ENCODE measurements at places on chromosomes 3 and 15.
A peak's percentile ranks its signal among the peaks of the same experiment; 100 is the strongest.

DNA sequence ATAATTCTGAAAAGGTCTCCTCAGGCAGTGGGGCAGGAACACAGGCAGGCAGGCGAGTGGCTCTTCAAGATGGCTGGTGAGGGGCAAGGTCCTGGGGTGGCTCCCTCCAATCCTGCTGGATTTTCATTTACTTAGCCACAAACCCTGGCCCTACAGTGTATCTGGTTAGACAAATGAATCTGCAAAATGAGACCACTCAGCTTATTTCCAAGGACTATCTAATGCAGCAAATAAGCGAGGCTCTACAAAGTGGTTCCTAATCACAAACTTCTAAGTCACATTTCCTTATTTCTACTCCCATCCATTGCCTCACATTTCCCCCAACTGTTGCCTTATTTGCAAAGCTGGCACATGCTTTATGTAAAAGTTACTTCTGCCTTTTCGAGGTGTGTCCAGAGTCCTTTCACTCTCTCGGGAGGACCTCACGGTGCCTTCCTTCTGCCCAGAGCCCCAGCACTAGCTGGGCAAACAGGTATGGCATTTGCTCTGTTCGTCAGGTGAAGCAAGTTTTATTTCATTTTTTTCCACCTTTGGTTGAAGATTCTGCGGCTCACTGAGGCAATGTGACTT is 40.5 kb downstream of the CCDC12 start:
- DNase-seq = no peak

GRCh38 chr3:65521032-65521431 is 517.7 kb downstream of the MAGI1 start:
- DNase-seq = no peak

DNA sequence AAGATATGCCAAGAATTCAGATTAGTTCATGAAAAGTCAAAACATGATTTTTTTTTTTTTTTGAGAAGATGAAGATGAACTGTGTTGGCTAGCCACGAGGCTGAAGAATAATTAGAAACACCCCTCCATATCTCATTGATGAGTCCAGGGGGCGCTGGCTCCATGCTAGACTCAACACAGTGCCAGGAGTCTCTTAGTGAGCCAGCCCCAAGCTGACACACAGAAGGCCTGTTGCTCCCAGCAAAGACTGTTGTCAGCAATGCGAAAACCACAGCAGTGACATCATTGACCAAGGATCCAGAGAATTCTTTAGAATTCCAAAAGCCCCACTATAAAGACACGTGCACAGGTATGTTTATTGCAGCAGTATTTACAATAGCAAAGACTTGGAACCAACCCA is 185.2 kb downstream of the ANXA2 start:
- no peak for DNase-seq

GRCh38 chr15:84904419-84904818 is 20.0 kb downstream of the SLC28A1 start:
- no peak for DNase-seq

DNA sequence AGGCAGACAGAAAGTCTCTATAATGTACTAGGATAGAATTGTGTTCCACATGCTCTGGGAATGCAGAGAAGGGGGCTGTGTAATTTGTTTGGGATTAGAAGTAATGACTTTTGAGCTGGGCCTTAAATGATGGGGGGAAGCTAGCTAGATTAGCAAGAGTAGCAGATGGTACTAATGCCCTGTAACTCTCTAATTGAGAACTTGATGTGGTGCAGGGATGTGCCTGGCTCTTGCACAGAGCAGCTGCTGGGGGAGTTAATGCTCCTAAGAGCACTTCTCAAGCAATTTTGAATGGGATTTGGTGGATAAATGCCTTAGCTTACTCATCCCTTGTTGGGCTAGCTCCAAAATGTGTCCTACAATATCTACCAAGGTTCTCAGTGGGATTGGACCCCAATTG is 12.4 kb upstream of the SYN2 start:
- no peak for DNase-seq

DNA sequence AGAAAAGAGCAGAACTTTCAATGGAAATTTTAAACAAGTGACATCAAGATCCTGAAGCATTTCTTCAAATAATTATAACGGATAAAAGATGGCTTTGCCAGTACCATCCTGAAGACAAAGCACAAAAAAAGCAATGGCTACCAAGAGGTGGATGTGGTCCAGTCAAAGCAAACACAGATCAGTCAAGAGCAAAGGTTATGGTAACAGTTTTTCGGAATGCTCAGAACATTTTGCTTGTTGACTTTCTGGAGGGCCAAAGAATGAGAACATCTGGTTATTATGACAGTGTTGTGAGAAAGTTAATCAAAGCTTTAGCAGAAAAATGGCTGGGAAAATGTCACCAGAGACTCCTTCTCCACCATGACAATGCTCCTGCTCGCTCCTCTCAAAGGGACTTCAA is 31.5 kb downstream of the FEM1B start:
- DNase-seq = no peak

GRCh38 chr15:48315041-48315440 is 16.2 kb upstream of the DUT start:
- DNase-seq = no peak

GRCh38 chr15:51318382-51319150 is 19.8 kb downstream of the CYP19A1 start:
- DNase-seq = no peak

- DNase-seq = no peak
Measured at GRCh38 chr3:136414476-136414875, 164.3 kb downstream of the PCCB start.

- peak; percentile 44 for DNase-seq
Measured at GRCh38 chr3:31610700-31611275, 78.1 kb downstream of the STT3B start.

DNA sequence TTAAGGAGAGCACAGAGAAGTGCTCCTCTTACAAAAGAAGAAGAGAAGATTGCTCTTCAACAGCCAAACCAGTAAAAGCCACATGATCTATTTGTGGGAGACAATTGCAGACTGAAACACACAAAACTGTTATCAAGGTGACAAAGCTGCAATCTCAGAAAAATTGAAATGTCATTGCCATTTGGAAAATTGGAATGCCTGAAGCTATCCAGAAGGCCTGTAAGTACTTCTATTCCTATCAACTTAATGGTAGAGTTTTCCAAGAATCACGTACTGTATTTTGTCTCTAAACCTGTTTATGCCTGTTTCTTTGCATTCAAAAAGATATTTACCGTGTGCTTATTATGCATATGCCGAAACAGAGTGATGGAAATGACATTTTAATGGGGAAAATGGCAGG is 204.7 kb downstream of the GREM1 start:
- no peak for DNase-seq

DNA sequence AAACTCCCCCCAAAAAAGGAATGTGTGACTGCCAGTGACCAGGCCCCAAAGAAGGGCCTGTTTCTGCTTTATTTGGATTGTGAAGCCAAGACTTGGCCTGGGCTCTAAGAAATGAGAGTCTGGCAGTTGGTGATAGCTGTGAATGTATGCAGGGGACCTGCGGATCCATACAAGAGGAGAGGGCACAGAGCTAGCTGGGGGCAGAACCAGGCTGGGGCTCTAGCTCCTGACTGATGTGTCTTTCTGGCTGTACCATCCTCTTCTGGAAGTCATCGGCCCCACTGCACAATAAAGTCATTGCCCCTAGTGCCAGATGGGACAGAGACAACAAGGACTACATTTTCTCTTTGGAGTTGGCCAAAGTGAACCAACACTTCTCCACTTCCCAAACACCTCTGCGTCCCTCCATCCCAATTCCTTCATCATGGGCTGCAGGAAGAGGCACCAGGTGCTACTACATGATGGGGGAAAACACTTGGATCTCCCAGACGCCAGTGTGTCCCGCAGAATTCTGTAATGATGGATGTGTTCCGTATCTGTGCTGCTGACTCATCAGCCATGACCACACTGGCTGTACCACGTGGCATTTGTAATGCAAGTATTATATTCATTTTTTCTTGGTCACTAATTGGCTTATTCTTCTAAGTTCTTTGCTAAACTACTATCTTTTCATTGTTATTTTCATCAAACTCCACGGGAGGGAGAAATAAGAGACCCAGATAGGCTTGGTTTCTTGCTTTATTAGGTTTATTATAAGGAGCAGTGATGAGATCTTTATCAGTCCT is 1.7 kb upstream of the PLA2G4F start:
- DNase-seq = no peak

DNA sequence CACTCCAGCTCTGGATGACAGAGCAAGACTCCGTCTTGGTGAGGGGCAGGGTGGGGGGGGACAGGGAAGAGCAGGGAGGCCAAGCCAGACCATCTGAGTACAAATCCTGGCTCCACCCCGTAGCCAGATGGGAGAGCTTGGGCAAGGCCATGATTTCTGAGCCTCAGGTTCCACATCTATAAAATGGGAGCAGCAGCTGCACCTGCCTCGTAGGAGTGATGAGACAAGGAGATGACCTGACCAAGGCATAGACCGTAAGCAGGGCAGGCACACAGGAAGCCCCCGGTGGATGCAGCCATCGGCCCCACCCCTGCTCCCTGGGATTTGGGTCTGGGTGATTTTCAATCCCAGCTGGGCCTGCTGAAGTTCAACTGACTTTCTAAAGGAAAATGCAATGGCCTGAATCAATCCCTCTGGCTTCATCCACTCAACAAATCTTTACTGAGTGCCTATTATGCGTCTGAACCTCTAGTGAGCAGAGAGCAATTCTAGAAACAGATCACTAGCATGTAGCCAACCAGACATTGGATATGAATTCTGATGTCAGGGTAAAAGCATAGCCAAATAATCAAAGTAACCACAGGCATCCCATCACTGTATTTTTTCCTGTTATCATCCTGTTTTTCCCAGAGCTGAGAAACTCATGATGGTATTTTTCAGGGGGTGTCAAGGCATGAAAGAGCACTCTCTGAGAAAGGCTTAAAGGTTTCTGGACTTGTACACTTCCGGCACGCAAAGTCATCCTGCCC is 141.2 kb downstream of the NUP210 start:
- DNase-seq = no peak

- DNase-seq = no peak
Measured at GRCh38 chr3:179833294-179833693, 180.5 kb downstream of the USP13 start.

- no peak for DNase-seq
Measured at GRCh38 chr15:87343966-87344365, 912.6 kb downstream of the NTRK3 start.

- no peak for DNase-seq
Measured at GRCh38 chr3:128547368-128547987, 54.5 kb upstream of the GATA2 start.

GRCh38 chr15:99895956-99896311 is 162.7 kb upstream of the LYSMD4 start:
- no peak for DNase-seq

DNA sequence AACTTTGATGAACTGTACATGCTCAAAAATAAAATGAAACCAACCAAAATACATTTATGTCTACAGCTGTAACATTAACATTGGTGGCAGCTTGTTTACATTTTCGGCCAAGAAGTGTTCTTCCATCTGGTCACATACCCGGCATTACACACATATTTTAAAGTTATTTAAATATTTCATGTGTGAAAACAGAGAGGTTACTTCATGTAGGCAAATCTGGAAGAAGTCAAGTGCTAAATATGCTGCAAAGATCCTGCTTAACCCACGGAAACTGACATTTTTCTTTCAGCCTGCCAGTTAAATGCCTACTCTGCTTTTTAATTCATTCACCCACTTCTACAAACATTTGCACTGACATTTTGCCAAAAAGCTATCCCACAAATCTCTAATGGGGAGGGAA is 69.7 kb downstream of the MB21D2 start:
- no peak for DNase-seq

DNA sequence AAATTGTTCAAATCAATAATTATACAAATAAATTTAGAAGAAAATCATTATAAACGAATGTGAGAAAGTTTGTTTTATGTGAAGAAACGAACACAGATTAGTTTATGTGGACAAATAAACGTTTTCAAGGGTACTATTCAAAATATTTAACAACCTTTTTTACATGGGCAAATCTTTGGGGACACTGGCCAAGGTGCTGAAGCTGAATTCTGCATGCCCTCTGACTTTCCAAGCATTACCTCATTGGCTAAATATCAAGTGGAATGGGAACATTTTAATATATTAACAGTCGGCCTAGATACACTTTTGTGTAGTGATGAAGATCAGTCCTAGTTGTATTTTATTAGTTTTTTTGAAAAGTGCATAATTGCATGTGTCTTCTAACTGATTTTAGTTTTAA is 636.4 kb upstream of the DPPA4 start:
- no peak for DNase-seq

- DNase-seq = no peak
Measured at GRCh38 chr3:72907131-72907711, 19.4 kb downstream of the GXYLT2 start.

DNA sequence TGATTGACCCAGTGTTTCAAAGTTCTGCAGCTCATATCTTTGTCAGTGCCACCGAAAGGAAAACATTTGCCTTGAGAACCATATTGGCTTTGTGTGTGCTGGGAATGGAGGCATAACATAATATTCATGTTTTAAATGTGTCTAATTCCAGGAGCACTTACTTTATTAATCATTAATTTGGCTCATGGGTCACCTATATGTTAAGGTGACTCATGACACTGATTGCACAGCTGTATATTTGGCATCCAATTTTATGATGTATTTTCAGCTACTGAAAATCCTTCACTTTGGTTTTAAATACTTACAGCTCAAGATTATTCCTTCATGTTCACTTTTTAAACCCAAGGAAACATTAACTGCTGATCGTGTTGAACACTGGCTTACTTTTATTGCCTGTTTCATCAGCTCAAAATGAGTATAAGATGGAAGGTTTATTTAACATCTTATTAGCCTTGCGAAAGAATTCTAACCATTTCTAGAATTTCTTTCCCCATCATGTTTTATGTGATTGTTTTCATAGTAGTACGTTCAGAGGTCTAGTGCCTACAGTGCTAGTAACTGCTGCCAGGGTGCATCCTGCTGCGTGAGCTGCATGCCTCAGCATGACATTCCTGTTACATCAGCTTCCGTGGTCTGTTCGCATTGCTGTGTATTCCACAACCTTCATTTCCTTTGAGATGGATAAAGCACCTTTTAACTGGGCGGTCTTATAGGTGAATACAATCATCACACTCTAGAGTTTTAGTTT is 63.7 kb downstream of the LRCH3 start:
- DNase-seq = no peak

DNA sequence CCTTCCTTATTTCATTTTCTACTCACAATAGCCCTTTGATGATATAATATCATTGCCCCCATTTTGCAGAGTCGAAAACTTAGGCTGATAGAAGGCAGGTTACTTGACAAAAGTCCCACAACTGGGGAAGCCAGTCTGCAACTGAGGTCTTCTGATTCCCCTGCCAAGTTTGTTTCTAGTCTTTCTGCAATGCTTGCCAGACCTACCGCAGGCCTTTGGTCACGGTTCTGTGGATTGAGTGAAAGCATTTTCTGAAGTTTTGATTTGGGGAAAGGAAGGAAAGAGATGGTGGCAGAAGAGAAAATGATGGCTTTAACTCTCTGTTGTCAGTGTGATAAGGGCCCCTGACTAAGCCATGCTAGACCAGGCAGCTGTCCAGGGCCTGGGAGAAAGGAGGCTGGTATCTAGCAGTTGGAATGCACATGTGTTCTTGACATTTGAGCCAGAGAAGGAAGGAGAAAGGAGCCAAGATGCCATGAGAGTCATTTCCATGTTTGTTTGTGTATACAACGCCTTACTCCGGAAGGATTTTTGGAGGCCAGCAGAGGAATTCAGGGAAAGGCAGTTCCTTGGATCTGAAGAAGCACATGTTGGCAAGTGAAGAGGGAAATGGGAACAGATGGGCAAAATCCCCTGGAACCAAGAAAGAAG is 29.9 kb downstream of the FAH start:
- DNase-seq = no peak

Measured in NAMALWA (cell line).